ENCODE measurements at places on chromosomes 2 and 18.

GRCh38 chr18:76709659-76710645, 112.4 kb upstream of the ZNF236 start:
- DNase-seq, result peak; percentile 32

DNA sequence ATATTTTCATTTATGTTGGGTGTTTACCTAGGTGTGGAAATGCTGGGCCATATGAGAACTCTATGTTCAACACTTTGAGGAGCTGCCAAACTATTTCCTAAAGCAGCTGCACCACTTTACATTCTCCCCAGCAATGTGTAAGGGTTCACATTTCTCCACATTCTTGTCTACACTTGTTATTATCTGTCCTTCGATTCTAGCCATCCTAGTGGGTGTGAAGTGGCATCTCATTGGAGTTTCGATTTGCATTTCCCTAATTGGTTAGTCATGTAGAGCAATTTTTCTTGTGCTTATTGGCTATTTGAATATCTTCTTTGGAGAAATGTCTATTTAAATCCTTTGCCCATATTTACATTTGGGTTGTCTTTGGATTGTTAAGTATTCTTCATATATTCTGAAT, 21.9 kb downstream of the RNF144A start:
- DNase-seq, result no peak

GRCh38 chr18:35201256-35201931, 39.4 kb upstream of the ZNF397 start:
- DNase-seq, result no peak

DNA sequence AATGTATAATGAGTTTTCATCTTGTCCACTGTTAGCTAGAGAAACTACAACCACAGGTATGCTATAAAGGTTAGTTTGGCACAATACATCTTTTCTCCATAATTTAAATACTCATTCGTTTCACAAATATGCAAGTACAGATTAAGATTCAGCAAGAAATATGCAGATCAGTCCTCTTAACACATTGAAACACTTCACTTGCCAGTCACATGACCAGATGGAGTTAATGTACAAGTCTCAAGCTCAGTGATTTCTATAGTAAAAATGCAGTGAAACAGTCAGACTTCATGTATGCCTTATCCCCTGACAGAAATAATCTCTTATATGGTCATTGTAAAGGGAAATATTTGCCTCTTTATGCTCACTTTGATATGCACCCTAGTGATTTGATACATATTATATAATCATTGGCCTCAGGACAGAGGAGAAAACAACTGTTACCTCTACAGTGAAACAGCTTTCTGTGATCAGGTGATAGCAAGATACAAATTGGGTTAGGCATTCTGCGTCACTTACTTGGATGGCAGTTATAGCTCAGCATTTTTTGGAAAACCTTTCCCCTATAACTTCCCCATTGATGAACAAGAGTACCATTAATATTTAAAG, 104.6 kb downstream of the TCF4 start:
- DNase-seq, result no peak

GRCh38 chr2:138081225-138082073, 117.2 kb downstream of the HNMT start:
- DNase-seq, result no peak

DNA sequence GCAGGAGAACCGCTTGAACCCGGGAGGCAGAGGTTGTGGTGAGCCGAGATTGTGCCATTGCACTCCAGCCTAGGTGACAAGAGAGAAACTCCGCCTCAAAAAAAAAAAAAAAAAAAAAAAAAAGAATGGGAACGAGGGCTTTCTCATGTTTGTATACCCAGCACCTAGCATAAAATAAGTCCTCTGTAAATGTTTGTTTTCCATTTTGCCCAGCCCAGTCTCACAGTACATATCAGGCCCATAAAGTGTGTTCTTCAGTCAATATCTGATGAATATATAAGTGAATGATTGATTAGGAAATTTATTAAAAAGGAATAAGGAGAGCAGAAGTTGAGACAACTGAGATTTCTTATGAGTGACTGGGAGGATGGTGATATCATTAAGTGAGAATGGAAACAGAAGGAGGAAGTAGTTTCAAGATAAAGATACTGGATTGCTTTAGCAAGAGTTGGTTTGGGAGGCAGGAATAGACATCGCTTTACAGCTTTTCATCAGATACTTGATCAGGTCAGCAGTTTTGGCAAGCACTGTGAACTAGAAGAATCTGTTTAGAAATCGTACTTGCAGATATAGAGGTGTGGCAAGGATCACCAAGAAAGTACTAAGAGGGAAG, 327.5 kb downstream of the KIAA1328 start:
- no peak for DNase-seq

GRCh38 chr2:157929871-157930667, 53.9 kb upstream of the ACVR1 start:
- DNase-seq, result no peak

DNA sequence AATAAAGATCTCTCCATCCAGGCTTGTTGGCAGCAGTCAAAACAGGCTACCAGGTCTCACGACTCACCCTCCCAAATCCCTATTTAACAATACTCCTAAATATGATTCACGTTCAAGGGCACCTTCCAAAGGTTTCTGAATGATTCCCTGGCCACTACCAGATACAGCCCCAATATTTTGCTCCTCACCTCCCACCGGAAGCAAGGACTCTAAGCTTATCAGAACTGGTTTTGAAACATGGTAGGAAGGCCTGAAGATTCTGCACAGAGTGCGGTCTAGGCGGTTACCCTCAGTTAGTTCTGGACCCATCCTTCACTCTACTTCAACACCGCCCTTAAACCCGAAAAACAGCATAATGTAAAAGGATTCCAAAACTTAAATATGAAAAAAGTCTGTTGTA, 5.2 kb downstream of the PPP4R1 start:
- no peak for DNase-seq

DNA sequence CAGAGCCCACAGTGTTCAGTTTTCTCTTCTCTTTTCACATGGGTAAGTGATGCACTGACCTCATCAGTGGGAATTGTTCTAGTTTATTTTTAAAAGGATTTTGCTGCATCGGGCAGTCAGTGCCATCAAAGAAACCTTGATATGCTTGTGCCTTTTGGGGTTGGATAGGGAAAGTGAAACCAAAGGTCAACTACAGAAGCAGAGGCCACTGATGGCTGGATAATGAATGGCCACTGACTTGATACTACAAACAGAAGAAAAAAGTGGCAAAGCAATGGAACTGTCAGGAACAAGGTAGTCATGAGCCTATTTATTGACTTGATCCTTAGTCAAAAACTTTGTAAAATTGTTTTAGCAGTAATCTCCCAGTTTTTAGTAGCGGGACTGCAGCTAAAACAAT, 636.3 kb upstream of the ZEB2 start:
- DNase-seq, result no peak

Measured in T-helper 2 cell (primary cell).